ENCODE measurements at places on chromosomes 3 and 15.

- no peak for DNase-seq
These were observed 147.6 kb downstream of the IGF1R start for GRCh38 chr15:98795980-98796379.

GRCh38 chr3:71142441-71143161 is 440.9 kb downstream of the FOXP1 start:
- no peak for DNase-seq

DNA sequence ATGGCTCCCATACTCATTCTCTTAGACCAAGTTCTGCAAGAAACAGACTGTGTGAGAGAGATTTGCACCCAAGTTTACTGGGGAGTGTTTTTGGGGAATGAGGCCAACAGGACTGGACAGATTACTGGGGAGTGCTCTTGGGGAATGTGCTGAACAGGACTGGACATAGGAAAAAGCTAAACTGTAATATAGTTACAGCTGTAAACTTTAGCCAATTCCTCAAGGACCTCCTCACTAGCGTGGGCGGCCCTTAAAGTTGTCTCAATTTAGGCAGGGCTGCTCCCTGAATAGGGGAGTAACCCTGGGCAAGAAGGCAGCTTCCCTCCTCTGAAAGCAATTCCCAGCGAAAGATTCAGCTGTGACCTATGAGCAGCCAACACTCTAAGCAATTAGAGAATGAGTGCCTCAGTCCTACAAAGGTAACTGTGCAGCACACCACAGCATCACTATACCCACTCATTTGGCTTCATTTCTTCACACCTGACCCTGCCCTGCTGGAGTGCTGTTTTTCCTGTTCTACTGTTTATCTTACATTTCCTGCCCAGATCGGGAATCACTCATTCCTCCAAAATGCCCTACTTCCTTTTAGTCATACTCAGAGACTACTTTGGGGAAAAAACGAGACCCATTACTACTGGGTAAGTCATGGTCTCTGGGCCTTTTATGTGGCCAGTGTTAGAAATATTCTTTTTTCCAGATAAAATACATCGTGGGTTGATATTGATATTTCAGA is 41.3 kb upstream of the TRIM42 start:
- DNase-seq, result no peak

- no peak for DNase-seq
These were observed 129.8 kb downstream of the PPM1L start for GRCh38 chr3:160885791-160886286.

- DNase-seq, result no peak
These were observed 46.6 kb downstream of the CRYGS start for GRCh38 chr3:186497608-186498007.

DNA sequence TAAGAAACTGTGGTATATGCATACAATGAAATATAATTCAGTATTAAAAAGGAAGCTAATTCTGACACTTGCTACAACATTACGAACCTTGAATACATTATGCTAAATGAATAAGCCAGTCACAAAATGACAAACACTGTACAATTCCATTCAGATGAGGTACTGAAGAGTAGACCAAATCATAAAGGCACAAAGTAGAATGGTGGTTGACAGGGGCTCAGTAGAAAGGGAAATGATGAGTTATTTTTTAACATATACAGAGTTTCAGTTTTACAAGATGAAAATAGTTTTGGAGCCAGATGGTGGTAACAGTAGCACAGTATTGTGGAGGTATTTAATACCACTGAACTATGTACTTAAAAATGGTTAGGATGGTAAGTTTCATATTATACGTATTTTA is 254.6 kb upstream of the RBMS3 start:
- no peak for DNase-seq

DNA sequence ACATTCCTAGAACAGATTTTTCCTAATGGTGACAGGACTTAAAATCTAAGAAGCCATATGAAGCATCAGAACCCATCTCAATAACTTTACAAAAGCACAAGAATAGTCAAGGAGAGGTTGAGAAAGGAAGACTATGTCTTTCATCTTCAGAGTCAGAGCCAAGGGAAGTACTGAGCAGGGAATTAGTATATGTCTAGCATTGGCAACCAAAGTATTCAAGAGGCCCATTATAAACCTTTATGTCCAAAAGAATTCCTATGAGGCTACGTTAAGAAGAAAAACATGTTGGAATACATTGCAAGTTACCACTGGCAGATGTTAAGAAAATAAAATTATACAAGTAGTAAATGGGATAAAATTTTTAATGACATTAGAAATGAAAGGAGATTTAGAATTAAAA is 150.5 kb downstream of the MAGI1 start:
- DNase-seq, result no peak

DNA sequence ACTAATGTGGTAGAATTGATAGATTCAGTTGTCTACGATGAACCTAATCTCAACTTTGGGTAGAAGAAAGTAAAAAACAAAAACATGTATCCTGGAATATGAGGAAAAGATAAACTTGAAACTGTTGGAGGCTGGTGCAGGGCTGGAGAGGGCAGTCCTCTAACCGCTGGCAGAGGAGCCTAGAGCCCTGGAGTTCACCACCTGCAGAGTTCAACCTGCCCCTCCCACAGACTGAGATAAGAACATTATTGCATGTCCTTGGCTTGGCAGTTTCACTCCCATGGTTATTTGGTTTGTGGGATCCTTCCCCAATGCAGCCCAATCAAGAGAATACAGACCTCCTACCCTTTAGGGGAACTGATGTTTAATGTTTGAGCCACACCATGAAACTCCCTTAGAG is 53.2 kb upstream of the GATM start:
- no peak for DNase-seq

DNA sequence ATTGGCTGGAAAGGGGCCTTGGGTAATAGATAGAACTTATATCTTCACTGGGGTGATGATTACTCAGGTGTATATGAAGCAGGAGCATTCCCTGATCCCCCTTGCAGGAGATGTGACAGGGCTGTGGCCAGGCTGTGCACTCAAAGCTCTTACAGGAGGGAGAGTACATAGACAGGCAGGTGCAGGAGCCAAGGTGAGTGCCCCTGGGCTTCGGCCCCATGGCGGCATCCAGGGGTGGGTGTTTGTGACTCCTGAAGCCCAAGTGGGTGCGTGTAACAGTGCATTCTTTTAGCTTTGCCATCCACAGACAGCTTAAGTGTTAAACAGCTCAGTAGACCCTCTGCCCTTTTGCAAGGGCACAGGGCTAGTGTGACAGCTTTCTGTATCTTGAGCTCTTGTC is 236.6 kb upstream of the GPR149 start:
- DNase-seq, result no peak

- DNase-seq, result no peak
These were observed 113.7 kb upstream of the RPL32 start for GRCh38 chr3:12954891-12955650.
